Gastrocnemius medialis (tissue), 4 donors: ENCODE measurements at places on chromosomes 16 and 17. TPM values are rescaled to one million over a fixed set of nuclear protein-coding genes. Genes with fewer than 3 reads are reported as not detected.

SMIM36 gene
- not detected for total RNA-seq

TBC1D3B gene
- 4.8 TPM for total RNA-seq

AIPL1 gene
- total RNA-seq = not detected

ZACN gene
- total RNA-seq = not detected

KRTAP2-2 gene
- not detected for total RNA-seq

KCNG4 gene
- not detected for total RNA-seq

DPEP3 gene
- not detected for total RNA-seq
